ENCODE measurements at places on chromosomes 2 and 18.

- DNase-seq: no peak
Observed at GRCh38 chr2:16635791-16636699, 29.6 kb downstream of the CYRIA start.

GRCh38 chr2:72794572-72794971, 31.3 kb downstream of the EXOC6B start:
- no peak for DNase-seq

DNA sequence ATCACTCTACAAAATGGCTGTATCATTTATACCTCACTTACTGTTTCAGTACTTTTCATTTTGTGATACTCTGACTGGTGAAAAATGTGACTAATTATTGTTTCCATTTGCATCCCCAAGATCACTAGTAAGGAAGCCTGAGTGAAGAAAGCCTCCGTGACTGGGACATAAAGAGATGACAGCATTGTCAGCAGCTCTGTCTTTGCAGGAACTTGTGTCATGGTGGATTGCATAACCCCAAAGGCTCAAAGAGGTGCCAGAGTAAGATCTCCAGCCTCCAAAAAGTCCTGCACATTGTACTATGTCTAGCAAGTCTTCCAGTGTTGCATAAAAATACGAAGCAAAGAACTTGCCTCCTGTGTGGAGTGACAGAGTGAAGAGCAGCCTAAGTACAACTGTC, 187.5 kb upstream of the CRIM1 start:
- no peak for DNase-seq

DNA sequence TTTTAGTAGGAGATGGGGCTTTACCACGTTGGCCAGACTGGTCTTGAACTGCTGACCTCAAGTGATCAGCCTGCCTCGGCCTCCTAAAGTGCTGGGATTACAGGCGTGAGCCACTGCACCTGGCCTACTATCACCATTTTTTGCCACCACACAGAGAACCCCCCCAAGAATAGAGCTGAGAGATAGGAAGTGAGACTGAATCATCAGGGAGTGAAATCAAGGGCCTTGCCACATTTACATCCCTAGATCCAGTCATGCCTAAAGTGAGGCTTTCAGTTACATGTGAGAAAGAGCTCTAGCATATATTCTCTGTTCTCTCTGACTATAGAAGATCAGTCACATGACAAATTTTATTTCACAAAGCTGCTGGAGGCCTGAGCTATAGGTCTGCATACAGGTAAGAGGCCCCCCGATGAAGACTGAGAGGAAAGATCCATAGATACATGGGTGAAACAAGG, 28.0 kb upstream of the KCMF1 start:
- DNase-seq: no peak

DNA sequence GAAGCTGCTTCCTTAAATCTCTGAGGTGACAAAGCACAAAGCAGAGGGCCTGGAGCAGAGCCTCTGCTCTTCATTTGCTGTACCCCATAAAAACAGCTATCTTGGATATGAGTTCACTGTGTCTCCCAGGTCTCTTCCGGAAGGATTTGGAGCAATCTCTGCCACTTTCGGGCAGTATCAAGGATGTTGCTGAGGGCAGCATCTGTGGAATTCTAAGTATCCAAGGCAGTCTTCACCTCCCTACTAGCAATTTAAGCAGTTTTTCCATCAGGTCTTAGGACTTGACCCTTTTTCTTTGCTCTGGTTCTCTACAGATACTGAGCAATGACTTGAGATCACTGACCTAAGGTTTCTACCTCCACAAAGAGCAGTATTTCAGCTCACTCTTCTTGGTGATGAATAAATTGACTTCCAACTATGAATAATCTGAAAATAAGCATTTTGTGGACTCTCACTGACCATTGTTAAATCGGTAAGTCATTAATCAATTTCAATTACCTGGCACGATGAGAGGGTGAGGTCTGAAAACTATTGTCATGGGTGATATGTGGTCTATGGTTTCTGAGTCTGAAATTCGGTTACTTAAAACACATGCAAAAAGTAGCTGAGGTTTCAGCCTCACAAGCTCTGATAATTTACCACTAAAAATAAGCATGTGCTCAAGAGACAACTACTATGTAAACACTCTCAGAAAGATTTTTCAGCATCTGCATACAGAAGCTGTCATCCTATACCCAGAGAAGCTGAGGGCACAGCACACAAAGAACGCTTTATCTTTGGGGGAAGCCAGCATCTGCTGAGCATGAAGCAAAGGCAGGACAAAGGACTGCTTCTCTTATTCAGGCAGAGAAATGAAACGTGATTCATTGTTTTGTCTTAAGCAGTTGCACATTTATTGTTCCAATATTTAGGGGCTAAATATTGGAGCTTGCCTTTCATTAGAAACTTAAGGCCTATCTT, 32.1 kb upstream of the SPATS2L start:
- DNase-seq: no peak

DNA sequence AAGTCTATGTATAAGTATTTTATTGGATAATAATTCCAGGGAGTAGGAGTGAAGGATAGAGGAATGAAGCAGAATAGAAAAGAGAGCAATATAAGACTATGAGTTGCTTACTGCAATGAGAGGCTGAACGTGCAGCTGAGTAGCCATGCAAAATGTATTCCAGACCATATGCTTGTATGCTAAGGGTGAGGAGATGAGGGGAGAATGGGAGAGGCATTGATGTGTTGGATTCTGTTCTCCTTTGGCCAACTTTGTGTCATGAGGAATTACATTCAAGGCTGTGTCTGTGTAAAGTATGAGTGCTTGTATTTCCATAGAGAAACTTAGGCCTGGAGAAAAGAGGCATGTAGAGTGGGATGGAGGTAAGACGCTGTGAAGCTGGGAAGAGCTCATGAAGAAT, 301.8 kb downstream of the ARL6IP6 start:
- DNase-seq: no peak

GRCh38 chr18:58096658-58097057, 52.6 kb downstream of the NEDD4L start:
- DNase-seq: no peak

GRCh38 chr2:240430595-240430994, 4.9 kb upstream of the GPC1 start:
- DNase-seq: no peak

DNA sequence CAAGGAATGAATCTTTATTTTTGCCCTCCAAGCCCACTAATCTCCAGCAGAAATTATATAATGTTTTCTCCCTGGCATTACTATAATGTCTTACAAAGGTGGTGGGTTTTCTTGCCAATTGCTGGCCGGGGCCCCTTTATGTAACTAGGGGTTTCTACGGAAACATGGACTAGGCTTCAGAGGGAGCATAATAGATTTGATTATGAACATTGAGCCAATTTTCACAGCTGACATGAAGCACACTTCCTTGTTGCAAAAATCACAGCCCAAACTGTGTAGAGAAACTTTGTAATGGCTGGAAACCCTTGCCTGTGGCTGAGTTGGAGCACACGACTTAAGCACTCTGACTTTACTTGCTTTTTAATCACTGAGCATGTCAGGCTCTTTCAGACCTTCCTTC, 3.8 kb upstream of the CYRIA start:
- DNase-seq: no peak

GRCh38 chr2:187541086-187542085, 12.8 kb downstream of the TFPI start:
- no peak for DNase-seq

GRCh38 chr2:160694631-160695030, 201.0 kb upstream of the RBMS1 start:
- DNase-seq: no peak

DNA sequence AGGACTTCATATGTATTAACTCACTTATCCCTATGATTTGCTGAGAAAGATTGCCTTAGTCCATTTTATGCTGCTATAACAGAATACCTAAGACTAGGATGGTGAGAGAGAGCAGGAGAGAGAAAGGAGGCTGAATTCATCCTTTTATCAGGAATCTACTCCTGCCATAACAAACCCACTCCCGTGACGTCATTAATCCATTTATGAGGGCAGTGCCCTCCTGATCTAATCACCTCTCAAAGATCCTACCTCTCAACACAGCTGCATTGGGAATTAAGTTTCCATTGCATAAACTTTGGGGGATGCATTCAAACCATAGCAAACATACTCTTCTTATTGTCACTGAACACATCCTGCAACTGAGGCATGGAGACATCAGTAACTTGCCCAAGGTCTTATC, 122.0 kb downstream of the VIT start:
- no peak for DNase-seq

- DNase-seq: no peak
Observed at GRCh38 chr2:160968183-160968582, 192.0 kb upstream of the TANK start.

DNA sequence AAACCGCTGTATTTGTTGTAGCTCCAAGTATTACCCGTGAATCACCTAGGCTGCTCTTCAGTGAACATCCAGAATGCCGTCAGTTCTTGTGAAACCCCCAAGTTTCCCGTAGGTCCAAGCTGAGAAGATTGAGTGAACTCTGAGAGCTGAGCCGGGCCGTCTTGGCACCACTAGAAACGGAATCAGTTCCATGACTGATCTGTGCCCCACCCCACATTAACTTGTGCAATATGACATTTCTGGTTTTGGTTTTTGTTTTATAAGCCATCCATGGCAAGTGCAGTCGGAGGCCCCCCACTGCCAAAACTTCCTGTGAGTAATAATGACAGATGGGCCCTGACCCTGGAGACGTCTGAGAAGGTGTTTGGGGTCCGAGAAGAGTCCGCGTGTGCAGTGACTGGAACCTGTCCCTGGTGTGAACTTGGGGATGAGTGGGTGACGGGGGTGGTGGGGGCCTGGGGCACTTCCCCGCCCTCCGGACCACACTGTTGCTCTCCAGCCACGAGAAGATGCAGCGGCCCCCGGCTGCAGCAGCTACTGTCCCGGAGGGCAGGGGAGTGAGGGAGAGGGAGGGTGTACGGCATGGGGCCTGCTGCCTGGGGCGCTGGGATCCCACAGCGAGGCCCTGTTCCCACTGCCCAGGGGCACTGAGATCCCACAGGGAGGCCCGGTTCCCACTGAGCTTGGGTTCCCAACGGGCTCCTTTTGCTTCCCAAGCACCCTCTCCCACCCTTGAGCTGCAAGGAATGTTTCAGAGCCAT, 26.5 kb downstream of the NFATC1 start:
- no peak for DNase-seq

DNA sequence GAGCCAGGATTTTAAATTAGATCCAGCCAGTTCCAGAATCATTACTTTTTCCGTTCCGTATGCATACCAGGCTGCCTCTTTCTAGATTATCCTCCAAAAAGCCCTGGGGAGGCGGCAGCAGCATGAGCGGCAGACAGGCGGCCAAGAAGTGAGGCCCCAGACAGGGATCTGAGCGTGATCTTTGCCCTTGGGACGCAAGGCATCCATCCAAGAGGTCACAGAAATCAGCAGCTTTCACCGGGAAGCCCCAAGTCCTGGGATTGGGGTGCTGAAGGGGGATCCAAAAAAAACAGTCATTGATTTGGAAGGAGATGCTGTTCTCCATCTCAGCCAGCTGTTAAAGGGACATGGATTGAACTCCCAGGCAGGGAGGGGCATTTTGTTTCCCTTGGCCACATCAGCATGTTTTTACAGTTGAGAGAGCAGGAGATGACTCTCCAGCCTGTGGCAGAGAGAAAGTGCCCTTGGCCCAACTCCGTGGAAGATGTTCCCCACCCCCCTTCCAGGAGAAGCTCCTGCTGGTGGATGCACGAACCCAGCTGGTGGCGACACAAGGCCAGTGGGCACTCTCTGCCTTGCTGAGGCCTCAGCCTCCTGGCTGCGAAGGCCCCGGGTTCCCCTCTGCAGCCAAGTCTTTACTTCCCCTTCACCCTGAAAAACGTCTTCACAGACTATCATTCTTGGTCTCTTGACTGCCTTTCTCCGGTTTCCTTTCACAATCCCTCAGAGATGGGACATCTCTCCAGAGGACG, 265.6 kb downstream of the ANAPC1 start:
- DNase-seq: no peak

DNA sequence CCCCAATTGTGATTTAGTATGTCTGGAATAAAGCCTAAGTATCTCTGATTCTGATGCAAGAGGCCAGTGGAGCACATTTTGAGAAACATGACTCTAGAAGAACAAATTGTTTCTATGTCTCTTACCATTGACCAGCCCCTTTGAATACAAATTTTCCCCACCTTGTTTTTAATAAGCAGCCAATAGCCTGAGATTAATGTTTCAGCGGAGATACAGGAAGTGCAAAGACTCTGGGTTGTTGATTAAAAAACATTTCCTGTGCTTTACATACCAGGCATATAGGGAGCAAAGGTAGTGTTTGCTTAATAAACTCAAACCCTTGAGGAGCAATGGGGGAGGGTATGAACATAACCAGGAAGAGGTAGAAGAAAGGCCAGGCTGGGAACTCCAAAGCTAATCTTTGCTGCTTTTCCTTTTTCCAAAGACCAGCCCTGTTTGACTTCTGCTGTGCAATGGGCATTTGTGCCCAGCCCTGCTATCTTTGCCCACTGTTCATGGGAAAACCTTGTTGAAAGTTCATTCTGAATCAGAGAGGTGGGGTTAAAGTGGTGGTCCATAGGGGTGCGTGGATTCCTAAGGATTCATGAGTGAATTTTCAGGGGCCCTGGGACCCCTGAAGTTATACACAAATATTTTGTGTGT, 29.3 kb downstream of the UPP2 start:
- no peak for DNase-seq

- DNase-seq: no peak
Observed at GRCh38 chr2:37904993-37905392, 20.1 kb upstream of the RMDN2 start.

DNA sequence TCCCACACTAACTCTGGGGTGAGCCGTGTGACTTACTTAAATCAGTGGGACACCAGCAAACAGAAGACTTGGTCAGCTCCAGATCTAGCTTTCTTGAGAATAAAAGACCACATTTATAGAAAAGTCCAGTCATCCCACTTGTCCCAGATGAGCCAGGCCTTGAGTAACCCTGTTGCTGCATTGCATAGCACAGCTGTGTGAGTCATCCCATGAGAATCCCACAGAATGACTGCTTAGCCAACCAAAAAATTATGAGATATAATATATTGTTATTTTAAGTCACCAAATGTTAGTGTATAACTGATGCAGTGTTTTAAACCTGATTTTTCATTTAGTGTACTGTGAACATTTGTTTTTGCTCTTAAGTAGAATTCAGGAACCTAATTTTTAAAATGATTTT, 94.2 kb upstream of the FSHR start:
- no peak for DNase-seq

GRCh38 chr18:7742224-7742623, 175.1 kb downstream of the PTPRM start:
- no peak for DNase-seq

GRCh38 chr2:170156592-170156991, 21.4 kb upstream of the MYO3B start:
- DNase-seq: no peak

DNA sequence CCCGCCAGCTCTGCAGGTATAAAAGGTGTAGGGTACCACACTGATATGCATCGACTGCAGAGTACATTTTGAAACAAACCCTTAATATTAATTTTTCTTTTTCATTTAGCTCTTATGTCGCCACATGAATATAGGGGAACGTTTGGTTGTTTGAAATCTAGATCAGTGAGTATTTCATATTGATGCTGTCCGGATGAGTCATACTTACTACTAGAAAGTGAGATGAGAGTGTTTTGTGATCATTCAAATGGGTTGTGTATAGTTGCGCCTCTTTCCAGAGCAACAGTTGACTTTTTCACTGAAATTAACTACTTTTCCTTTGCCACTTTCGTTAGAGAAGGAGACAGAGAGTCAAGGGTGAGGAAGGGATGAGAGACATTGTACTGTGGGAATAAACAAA, 24.6 kb downstream of the NPAS2 start:
- DNase-seq: no peak
